HCT116 (cell line): ENCODE measurements at places on chromosomes 16 and 17.

DNA sequence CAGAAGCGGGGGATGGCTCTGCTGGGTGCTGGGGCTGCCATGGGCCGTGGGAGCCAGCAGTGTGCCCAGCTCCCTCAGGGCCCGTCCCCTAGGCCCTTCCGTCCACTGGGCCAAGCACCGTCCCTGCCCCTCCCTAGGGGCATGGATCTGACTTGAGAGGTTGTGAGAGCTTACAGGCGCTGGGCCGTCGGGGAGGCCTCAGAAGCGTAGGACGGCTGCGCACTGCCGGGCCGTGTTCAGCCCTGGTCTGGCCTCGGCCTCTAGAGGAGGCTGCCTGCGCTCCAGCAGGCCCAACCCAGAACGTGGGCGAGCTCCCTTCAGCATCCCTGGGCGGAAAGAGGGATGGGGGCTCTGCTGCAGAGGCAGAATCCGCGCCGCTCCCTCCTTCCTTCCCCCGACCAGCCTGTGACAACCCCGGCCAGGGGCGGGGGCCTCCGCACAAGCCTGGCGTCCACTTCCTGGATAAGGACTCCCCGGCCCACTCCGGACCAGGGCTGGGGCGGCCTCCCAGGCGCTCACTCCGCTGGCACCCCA, 685 bp upstream of the MPG start:
- H3K27me3 ChIP-seq = no peaks in the 10 kb centered on the region
- DNase-seq = no peak
- H3K27ac ChIP-seq = peak overlapping the region; percentile 90
- no peaks in the 10 kb centered on the region for H3K36me3 ChIP-seq
- H3K4me1 ChIP-seq = peaks cover 22% of the 10 kb centered on the region

DNA sequence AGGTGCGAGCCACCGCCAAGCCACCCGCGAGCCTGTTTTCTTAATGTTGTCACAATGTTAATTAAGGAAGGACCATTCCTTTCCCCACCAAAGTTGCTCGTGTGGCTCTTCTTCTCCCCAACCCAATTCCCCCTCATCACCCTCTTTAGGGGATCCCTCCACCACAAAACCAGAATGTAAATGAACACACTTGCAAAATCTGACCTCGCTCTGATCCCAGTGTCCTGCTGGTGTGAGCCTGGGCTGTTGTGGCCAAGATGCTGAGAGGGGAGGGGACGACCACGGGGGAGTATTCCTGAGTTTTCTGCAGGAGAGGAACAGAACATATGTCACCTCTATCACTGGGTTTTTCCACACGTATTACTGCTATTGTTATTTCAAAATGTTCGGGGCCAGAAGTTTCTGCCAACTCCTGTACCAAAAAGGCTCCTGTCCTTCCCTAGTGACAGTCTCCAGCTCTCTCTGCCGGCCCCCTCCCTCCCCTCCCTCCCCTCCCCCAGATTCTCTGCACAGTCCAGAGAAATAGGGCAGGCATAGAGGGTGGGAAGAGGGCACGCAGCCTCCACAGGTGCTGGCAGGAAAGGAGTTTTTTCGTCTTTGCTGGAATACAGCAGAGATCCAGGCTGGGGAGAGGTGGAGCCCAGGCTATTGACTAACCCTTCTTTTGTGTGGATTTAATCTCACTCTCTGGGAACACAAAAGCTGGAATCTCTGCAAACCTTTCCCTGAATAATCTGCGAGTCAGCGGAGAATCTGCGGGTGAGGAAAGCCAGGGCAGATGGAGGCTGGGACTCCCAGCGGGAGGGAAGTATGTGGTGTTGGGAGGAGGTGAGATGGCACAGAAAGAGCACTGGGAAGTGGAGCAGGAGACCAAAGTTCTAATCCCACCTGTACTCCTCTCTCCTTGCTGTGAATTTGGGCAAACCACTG, 4.5 kb upstream of the CA4 start:
- H3K4me3 ChIP-seq = no peak overlapping the region
- no peaks in the 10 kb centered on the region for H3K27me3 ChIP-seq
- H3K36me3 ChIP-seq = no peaks in the 10 kb centered on the region
- no peak overlapping the region for H3K27ac ChIP-seq
- peaks cover 26% of the 10 kb centered on the region for H3K4me1 ChIP-seq
- no peak for DNase-seq

GRCh38 chr17:75596320-75597087, 8.9 kb downstream of the MYO15B start:
- no peak overlapping the region for H3K4me3 ChIP-seq
- no peak overlapping the region for H3K27ac ChIP-seq
- DNase-seq = no peak
- peaks cover 31% of the 10 kb centered on the region for H3K4me1 ChIP-seq

DNA sequence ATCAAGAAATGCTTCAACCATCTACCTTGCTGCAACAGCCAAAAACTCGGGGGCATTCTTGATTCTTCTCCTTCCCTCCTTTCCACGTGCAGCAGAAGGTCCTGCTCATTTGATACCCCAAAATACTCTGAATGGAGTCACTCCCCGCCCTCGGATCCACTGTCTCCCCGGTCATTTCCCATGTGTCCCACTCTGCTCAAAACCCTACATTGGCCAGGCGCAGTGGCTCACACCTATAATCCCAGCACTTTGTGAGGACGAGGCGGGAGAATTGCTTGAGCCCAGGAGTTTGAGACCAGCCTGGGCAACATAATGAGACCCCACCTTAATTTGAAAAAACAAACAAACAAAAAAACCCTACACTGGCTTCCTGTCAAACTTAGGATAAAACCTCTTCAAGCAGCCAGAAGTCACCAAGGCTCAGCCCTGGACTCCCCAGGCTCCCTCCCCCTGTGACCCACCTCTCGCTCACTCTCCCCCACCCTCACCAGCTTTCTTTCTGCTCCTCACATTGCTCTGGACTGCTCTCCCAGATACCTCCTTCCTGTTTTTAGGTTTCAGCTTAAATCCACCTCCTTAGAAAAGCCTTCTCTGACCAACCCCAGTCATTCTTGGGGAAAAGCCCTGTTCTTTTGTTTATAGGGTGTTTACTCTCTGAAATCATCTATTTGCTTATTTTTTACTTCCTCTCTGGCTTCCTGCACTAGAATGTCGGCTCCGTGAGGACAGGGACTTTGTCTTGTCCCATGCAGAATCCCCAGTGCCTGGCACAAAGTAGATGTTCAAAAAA, 2.8 kb downstream of the SLC13A2 start:
- no peak for DNase-seq
- no peak overlapping the region for H3K4me3 ChIP-seq
- no peaks in the 10 kb centered on the region for H3K36me3 ChIP-seq
- no peaks in the 10 kb centered on the region for H3K4me1 ChIP-seq
- H3K27ac ChIP-seq = no peak overlapping the region
- H3K27me3 ChIP-seq = no peaks in the 10 kb centered on the region; the same call in 1 of the 2 replicates

DNA sequence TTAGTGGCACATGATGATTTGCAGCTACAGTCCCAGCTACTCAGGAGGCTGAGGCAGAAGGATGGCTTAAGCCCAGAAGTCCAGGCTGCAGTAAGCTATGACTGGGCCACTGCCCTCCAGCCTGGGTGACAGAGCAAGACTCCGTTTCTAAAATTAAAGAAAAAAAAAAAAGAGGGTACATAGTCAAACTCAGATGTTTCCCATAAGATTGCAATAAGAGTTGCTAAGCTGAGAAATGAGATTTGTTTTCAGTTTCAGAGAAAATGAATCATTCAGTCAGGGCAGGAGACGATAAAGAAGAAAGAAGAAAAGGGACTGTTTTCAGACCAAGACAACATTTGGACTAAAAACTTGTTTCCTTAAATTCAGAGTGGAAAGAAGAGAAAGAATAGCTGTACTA, 30.2 kb upstream of the PHLPP2 start:
- DNase-seq = no peak
- H3K27me3 ChIP-seq = no peaks in the 10 kb centered on the region
- peaks cover 56% of the 10 kb centered on the region for H3K36me3 ChIP-seq
- no peak overlapping the region for H3K27ac ChIP-seq
- H3K4me3 ChIP-seq = no peak overlapping the region

DNA sequence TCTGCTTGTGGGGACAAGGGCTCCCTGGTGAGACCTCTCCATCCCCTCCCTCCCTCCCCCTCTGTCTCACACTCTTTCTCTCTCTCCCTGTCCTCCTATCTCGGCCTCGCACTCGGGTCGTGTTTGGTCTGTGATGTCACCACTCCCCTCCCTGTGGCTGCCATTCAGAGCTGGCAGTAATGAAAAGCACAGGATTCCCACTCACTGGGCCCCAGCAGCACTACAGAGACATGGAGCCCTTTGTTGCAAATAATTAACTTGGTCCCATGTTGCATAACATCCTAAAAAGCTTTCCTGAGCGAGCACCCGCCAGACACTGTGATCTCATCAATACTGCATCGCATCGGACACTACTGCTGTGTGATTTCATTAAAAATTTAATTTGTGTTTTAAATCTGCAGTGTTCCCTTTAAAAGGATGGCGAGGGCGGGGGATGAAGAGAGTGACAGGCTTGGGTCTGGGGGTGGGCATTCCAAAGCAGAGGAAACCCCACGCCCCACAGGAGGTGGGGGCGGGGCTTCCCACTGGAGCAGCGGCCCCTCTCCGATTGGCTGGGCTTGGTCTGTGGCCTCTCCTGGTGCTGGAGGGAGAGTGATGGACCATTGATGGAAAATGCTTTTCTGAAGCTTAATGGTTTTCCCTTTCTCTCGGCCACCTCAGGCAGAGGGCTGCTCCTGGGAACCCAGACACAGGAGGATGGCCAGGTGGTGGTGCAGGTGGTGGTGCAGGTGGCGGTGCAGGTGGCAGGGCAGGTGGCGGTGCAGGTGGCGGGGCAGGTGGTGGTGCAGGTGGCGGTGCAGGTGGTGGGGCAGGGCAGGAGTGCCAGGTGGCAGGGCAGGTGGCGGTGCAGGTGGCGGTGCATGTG, 15.3 kb upstream of the NPTX1 start:
- no peak overlapping the region for H3K27ac ChIP-seq
- H3K4me3 ChIP-seq = no peak overlapping the region
- DNase-seq = no peak
- H3K27me3 ChIP-seq = peaks cover 3% of the 10 kb centered on the region; the same call in 1 of the 2 replicates
- peaks cover 8% of the 10 kb centered on the region for H3K4me1 ChIP-seq

DNA sequence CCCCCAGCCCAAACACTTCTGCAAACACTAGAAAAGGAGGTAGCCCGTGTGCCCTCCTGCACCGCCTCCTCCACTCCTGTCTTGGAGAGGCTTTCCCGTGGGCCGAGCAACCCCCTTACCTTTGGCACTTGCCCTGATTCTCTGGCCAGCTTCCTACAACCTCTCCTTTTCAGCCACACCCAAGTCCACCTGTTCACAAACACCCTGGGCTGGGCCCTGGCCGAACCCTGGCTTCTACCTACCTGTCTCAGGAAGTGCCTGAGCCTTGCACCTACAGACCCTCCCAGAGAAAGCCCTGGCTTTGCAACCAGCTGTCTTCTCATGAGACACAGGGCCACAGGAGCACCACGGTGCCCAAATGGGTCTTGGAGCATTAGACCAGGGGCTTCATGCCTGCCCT, 2.0 kb upstream of the ANTKMT start:
- DNase-seq = no peak
- H3K27me3 ChIP-seq = no peaks in the 10 kb centered on the region
- H3K4me3 ChIP-seq = no peak overlapping the region
- peak overlapping the region; percentile 100 for H3K27ac ChIP-seq
- H3K36me3 ChIP-seq = no peaks in the 10 kb centered on the region
- peaks cover 73% of the 10 kb centered on the region for H3K4me1 ChIP-seq

- H3K27me3 ChIP-seq = no peaks in the 10 kb centered on the region
- DNase-seq = no peak
- H3K4me3 ChIP-seq = no peak overlapping the region
- no peaks in the 10 kb centered on the region for H3K36me3 ChIP-seq
- no peak overlapping the region for H3K27ac ChIP-seq
- no peaks in the 10 kb centered on the region for H3K4me1 ChIP-seq
These were observed 210.6 kb upstream of the DYNLRB2 start for GRCh38 chr16:80330150-80330549.

- no peak overlapping the region for H3K4me3 ChIP-seq
- H3K27ac ChIP-seq = no peak overlapping the region
- no peak for DNase-seq
- H3K27me3 ChIP-seq = no peaks in the 10 kb centered on the region
These were observed 58.2 kb upstream of the LHX1 start for GRCh38 chr17:36879027-36879426.

- H3K27me3 ChIP-seq = no peaks in the 10 kb centered on the region
- no peak overlapping the region for H3K4me3 ChIP-seq
- DNase-seq = no peak
- no peak overlapping the region for H3K27ac ChIP-seq
- H3K36me3 ChIP-seq = no peaks in the 10 kb centered on the region
These were observed 18.7 kb upstream of the MEOX1 start for GRCh38 chr17:43680461-43680860.

- no peaks in the 10 kb centered on the region for H3K27me3 ChIP-seq
- DNase-seq = no peak
- H3K4me3 ChIP-seq = no peak overlapping the region
- peaks cover 21% of the 10 kb centered on the region for H3K4me1 ChIP-seq
- peaks cover 12% of the 10 kb centered on the region for H3K36me3 ChIP-seq
These were observed 337.5 kb downstream of the SEC14L1 start for GRCh38 chr17:77478281-77478680.

DNA sequence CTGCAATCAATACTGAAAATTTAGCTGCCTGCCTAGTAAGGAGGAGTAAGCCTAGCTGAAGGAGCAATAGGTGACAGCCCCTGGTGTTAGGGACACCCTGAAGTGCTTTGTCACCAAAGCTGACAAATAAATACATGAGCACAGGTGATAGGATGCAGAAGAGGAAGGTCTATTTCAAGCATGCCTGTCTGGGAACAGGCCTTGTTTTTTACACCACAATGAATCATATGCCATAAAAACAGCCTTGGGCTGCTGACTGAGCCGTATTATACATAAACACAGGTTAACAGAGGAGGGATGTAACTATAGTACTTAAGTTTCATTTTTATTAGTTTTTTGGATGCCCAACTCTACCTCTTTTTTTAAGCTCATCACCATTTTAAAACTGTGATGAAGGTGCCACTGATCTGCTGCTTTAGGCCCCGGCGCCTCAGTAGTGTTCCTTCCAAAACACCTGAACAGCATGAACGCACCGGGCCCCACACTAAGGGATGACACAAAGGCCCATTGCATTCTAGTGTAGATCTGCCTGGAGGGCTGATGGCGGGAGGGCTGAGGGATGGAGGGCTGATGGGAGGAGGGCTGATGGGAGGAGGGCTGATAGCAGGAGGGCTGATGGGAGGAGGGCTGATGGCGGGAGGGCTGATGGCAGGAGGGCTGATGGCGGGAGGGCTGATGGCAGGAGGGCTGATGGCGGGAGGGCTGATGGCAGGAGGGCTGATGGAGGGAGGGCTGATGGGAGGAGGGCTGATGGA, 150.3 kb downstream of the AATF start:
- no peak overlapping the region for H3K27ac ChIP-seq
- no peak overlapping the region for H3K4me3 ChIP-seq
- H3K27me3 ChIP-seq = no peaks in the 10 kb centered on the region

- no peak overlapping the region for H3K4me3 ChIP-seq
- no peaks in the 10 kb centered on the region for H3K4me1 ChIP-seq
- no peaks in the 10 kb centered on the region for H3K27me3 ChIP-seq
- no peak overlapping the region for H3K27ac ChIP-seq
- no peak for DNase-seq
These were observed 10.4 kb upstream of the NLRC3 start for GRCh38 chr16:3587547-3588110.
